ENCODE measurements at places on chromosomes 7 and 10.

- DNase-seq: no peak
Observed at GRCh38 chr10:114507449-114507848, 103.1 kb upstream of the AFAP1L2 start.

GRCh38 chr7:157138101-157138423, 664 bp upstream of the UBE3C start:
- DNase-seq: no peak

DNA sequence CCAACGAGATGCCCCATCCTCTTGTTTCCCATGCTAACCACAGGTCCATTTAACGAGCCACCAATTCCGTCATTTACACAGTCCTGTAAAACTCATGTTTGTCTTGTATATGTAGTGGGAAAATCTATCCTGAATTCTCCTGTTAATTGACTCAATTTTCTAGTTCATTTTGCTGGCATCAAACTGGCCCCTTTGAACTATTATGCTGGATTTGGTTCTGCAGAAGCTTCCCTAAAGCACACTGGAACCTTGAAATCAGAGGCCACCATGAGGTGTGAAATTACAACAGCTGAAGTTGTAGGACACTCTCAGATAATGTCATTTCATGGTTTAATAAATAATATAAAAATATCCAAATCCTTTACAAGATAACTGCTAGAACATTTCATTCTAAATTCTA, 129.8 kb upstream of the AKR1E2 start:
- no peak for DNase-seq

DNA sequence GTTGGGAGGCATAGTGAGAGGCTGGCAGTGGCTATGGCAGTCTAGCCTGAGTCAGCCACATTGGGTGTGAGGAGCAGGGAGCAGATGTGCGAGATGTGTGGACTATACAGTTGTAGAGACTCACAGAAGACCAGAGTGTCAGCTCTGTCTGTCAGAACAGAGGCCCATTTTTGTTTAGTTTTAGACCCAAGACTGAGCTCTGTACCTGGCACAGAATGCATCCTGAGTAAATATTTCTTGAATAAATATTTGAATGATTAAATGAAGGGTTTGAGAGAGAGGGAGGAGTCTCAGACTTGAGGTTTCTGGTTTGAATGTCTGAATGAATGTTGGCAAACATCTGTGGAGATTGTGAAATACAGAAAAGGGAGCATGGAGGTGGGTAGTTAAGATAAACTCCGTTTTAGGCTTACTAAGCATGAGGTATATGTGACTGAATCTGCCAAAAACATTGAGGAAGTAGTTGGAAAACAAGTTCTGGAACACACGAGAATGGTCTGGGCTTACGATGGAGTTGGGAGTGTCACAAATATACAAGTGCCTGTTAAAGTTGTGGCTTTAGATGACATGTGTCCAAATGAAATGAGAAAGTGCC, 3.6 kb downstream of the SEC23IP start:
- peak; percentile 94 for DNase-seq
